Thoracic aorta (tissue), 2 donors: ENCODE measurements at places on chromosomes 7 and 10. TPM values are rescaled to one million over a fixed set of nuclear protein-coding genes. Genes with fewer than 3 reads are reported as not detected.

- no peaks in the 10 kb centered on the region for H3K27me3 ChIP-seq
- H3K4me1 ChIP-seq, result peaks cover 15% of the 10 kb centered on the region
- H3K27ac ChIP-seq, result no peak overlapping the region
- no peaks in the 10 kb centered on the region for H3K36me3 ChIP-seq
- no peak overlapping the region for H3K4me3 ChIP-seq
- no peak for DNase-seq
Observed at GRCh38 chr10:48459270-48460150, 145.4 kb downstream of the ARHGAP22 start.

DNA sequence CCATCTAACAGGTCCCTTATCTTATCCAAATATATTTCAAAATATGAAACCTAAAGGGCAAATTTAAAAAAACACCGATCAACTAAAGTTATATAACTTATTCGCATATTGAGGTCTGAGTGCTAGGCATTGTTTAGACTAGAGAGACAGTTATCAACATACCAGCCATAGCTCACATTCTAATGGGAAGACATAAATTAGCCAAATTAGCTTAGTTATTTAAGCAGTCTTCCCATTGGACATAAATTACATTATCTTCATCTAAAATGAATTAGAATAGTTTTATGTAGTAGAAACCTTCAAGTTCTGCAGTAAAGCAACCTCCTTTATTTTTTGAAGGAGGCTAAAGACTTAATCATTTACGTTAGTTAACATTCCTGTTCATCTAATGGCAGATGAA lies 17.4 kb downstream of the KIF5B start:
- DNase-seq, result no peak
- H3K36me3 ChIP-seq, result peaks cover 34% of the 10 kb centered on the region
- no peak overlapping the region for H3K4me3 ChIP-seq
- no peak overlapping the region for H3K27ac ChIP-seq
- no peaks in the 10 kb centered on the region for H3K27me3 ChIP-seq

- no peaks in the 10 kb centered on the region for H3K36me3 ChIP-seq
- H3K4me1 ChIP-seq, result no peaks in the 10 kb centered on the region
Observed at GRCh38 chr7:96344236-96344635, 22.3 kb upstream of the SLC25A13 start.

GRCh38 chr7:2604608-2605174 lies 27.1 kb upstream of the TTYH3 start:
- DNase-seq, result no peak
- H3K27ac ChIP-seq, result no peak overlapping the region
- H3K27me3 ChIP-seq, result no peaks in the 10 kb centered on the region
- no peaks in the 10 kb centered on the region for H3K36me3 ChIP-seq

DNA sequence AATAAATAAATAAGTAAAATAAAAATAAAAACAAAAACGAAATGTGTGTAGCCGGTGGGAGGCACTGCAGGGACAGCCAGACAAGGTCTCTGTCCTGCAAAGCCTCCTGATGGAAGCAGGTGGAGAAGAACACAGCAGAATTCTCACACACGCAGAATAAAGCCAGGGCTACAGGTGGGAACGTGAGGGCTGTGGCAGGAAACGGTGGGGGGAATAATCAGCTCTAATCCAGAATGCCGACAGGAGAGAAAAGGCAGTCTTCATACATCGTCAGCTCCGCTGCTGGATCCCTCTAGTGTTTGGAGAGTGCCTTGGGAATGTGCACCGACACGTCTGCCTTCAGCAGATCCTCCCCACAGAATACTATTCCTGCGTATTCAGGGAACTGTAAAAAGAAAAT lies 6.8 kb upstream of the SNX8 start:
- no peak overlapping the region for H3K4me3 ChIP-seq
- no peaks in the 10 kb centered on the region for H3K4me1 ChIP-seq
- H3K36me3 ChIP-seq, result no peaks in the 10 kb centered on the region

DNA sequence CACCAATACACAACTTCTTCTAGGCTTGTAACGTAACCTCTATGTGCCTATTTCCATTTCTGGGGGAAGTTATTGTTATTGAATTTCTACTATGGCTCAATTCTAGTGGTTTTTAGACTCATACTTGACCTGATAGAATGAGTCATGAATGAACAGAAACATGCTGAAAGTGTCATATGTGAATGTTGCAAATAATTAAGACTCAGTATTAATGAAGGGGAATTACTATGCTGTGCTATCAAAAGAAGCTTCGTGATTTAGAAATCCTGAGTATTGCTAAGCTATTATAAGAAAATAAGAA lies 135.1 kb upstream of the ZWINT start:
- no peaks in the 10 kb centered on the region for H3K27me3 ChIP-seq
- H3K4me1 ChIP-seq, result no peaks in the 10 kb centered on the region
- DNase-seq, result no peak
- H3K27ac ChIP-seq, result no peak overlapping the region
- no peaks in the 10 kb centered on the region for H3K36me3 ChIP-seq

IFIT2 gene
- 5.9 TPM for total RNA-seq

ADAM8 gene
- 14.0 TPM for total RNA-seq

COL13A1 gene
- total RNA-seq, result 23.1 TPM

- no peak overlapping the region for H3K27ac ChIP-seq
- no peak overlapping the region for H3K4me3 ChIP-seq
- peaks cover 31% of the 10 kb centered on the region for H3K36me3 ChIP-seq
- DNase-seq, result no peak
- no peaks in the 10 kb centered on the region for H3K4me1 ChIP-seq
- no peaks in the 10 kb centered on the region for H3K27me3 ChIP-seq
Observed at GRCh38 chr7:155710530-155710929, 66.1 kb downstream of the RBM33 start.

DNA sequence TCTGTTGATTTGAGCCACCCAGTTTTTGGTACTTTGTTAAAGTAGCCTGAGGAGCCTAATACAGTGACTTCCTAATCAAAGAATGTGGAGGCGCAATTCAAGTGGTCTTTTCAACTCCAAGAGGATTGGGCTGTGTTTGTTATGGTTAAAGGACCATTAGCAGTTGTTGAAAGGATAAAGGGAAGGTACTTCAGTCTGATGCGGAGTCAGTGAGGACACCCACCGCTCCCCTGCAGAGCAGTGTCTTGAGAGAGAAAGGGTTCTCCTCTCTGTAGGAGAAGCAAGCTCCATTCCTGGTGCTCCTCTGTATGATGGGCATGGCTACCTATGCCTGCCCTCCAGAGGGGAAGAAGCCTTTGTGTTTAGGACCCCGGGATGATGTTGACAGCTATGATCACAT lies 590.6 kb upstream of the C7orf33 start:
- H3K27ac ChIP-seq, result no peak overlapping the region
- DNase-seq, result no peak
- H3K27me3 ChIP-seq, result no peaks in the 10 kb centered on the region
- no peaks in the 10 kb centered on the region for H3K4me1 ChIP-seq
- no peaks in the 10 kb centered on the region for H3K36me3 ChIP-seq

- peaks cover 16% of the 10 kb centered on the region for H3K4me1 ChIP-seq
- no peak overlapping the region for H3K4me3 ChIP-seq
- no peak overlapping the region for H3K27ac ChIP-seq
- no peak for DNase-seq
- H3K27me3 ChIP-seq, result no peaks in the 10 kb centered on the region
Observed at GRCh38 chr7:151231080-151231479, 1.2 kb upstream of the CHPF2 start.

- DNase-seq, result no peak
- no peaks in the 10 kb centered on the region for H3K27me3 ChIP-seq
- peaks cover 60% of the 10 kb centered on the region for H3K4me1 ChIP-seq
- no peak overlapping the region for H3K4me3 ChIP-seq
- H3K36me3 ChIP-seq, result peaks cover 3% of the 10 kb centered on the region
Observed at GRCh38 chr10:123884351-123884906, 7.2 kb downstream of the CPXM2 start.

DNA sequence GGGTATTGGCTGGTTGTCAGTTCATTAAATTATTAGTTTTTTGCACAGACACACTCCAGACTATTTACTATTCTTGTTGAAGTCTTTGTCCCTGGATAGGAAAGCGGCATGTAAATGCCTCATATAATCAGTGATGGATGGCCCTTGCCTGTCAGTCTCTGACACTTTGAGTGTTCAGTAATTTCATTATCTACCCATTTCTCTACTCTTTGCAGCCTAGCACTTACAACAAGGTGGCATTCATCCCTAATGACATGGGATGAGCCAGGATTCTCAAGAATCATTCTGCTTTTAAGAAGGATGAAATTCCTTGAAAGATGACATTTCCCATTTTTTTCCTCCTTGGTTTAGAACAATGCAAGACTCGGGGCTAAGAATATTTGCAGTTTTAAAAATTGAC lies 155.7 kb downstream of the SORCS3 start:
- DNase-seq, result no peak
- H3K27me3 ChIP-seq, result no peaks in the 10 kb centered on the region
- no peak overlapping the region for H3K4me3 ChIP-seq
- no peak overlapping the region for H3K27ac ChIP-seq
- no peaks in the 10 kb centered on the region for H3K36me3 ChIP-seq
- H3K4me1 ChIP-seq, result no peaks in the 10 kb centered on the region

TRPV5 gene
- not detected for total RNA-seq

DNA sequence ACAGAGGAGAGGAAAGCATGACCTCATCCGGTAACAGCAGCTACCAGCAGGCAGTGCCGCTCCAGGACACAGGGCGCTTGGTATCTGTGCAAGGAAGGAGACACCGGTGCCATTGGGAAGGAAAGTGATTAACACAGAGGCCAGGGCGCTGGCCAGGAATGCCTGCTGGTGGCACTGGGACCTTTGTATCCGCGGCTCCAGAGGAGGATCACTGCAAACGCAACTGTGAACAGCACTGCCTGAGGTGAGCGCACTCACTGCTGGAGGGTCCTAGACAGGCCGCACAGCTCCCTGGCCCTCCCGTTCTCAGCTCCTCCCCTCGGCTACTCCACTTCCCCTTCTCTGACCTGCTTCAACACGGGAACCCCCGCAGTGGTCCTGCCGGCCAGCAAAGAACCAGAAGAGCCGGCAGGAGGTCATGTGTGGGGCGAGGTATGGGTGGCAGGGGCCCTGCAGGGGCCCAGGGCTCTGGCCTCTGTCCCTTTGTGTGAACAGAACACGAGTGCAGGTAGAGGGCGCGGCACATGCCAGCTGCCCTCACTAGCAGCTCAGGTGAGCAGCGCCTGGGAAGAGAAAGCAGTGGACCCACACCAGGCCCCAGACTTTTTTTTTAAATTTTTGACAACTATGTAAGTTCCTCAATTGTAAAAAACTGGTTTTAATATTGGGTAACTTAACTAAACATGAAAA lies 107.6 kb downstream of the VIPR2 start:
- peaks cover 7% of the 10 kb centered on the region for H3K4me1 ChIP-seq
- peaks cover 11% of the 10 kb centered on the region for H3K36me3 ChIP-seq
- H3K4me3 ChIP-seq, result no peak overlapping the region
- no peak overlapping the region for H3K27ac ChIP-seq

GRCh38 chr7:140685407-140686087 lies 11.0 kb upstream of the NDUFB2 start:
- no peak for DNase-seq
- H3K36me3 ChIP-seq, result peaks cover 22% of the 10 kb centered on the region
- H3K27ac ChIP-seq, result no peak overlapping the region

GRCh38 chr10:94645285-94645684 lies 38.2 kb upstream of the CYP2C18 start:
- H3K36me3 ChIP-seq, result no peaks in the 10 kb centered on the region
- no peaks in the 10 kb centered on the region for H3K27me3 ChIP-seq

SH2B2 gene
- total RNA-seq, result 30.2 TPM

- no peaks in the 10 kb centered on the region for H3K27me3 ChIP-seq
- no peaks in the 10 kb centered on the region for H3K4me1 ChIP-seq
- peak; percentile 19 for DNase-seq
- H3K27ac ChIP-seq, result no peak overlapping the region
- no peaks in the 10 kb centered on the region for H3K36me3 ChIP-seq
Observed at GRCh38 chr10:114541081-114541796, 116.8 kb downstream of the ABLIM1 start.

LLCFC1 gene
- not detected for total RNA-seq

- H3K27me3 ChIP-seq, result no peaks in the 10 kb centered on the region
- H3K27ac ChIP-seq, result peak overlapping the region; percentile 57
- H3K4me3 ChIP-seq, result no peak overlapping the region
Observed at GRCh38 chr10:128062331-128062880, 63.8 kb downstream of the MKI67 start.

DDC gene
- total RNA-seq, result 0.85 TPM

DNA sequence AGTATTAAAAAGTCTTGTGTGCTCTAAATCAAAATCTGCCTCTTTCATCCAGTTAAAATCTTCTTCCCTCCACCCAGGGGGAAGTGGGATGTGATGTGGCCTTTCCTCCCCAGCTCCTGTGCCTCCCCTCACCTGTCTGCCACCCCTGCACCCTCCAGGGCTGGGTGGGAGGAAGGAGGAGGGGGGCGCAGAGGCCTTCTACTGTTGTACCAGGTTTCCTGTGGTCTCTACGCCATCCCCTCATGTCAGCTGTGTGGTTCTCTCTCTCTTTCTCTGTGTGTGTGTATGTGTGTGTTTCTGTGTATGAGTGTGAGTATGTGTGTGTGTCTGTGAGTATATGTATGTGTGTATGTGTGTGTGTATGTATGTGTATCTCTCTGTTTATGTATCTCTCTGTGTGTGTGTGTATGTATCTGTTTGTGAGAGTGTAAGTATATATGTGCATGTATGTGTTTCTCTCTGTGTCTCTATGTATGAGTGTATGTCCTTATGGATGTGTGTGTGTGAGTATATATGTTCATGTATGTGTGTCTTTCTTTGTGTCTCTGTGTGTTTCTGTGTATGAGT lies 45.5 kb upstream of the C10orf71 start:
- DNase-seq, result no peak
- no peaks in the 10 kb centered on the region for H3K4me1 ChIP-seq
- H3K36me3 ChIP-seq, result no peaks in the 10 kb centered on the region
- no peak overlapping the region for H3K27ac ChIP-seq
- H3K27me3 ChIP-seq, result no peaks in the 10 kb centered on the region

- no peaks in the 10 kb centered on the region for H3K27me3 ChIP-seq
- no peaks in the 10 kb centered on the region for H3K36me3 ChIP-seq
- H3K4me3 ChIP-seq, result no peak overlapping the region
- no peak for DNase-seq
Observed at GRCh38 chr7:44276571-44277221, 48.7 kb downstream of the CAMK2B start.

DNA sequence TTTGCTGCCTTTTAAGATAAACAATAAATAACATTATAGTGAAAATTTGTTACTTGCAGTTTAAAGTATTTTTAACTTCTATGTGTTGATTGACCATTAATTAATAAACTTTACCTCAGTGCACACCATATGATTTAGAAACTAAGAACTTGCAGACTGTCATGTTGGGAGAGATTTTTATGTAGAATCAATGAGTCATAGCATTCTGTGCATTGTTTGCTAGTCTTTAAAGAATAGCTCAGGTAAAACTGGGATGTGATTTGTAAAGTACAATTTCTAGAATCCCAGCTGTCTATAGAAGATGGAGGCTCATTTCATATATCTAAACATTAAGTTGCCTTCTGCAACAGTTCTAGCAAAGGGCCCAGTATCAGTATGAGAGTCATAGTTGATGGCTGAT lies 199.6 kb upstream of the SEMA3A start:
- no peaks in the 10 kb centered on the region for H3K4me1 ChIP-seq
- no peaks in the 10 kb centered on the region for H3K36me3 ChIP-seq
- H3K27ac ChIP-seq, result no peak overlapping the region
- no peak for DNase-seq

CUEDC2 gene
- 40.8 TPM for total RNA-seq

- H3K4me1 ChIP-seq, result peaks cover 11% of the 10 kb centered on the region
- H3K27ac ChIP-seq, result no peak overlapping the region
- H3K27me3 ChIP-seq, result no peaks in the 10 kb centered on the region
Observed at GRCh38 chr7:127251465-127252376, 1.0 kb downstream of the GRM8 start.

- no peaks in the 10 kb centered on the region for H3K4me1 ChIP-seq
- H3K36me3 ChIP-seq, result peaks cover 5% of the 10 kb centered on the region
- H3K4me3 ChIP-seq, result no peak overlapping the region
- DNase-seq, result no peak
- H3K27ac ChIP-seq, result no peak overlapping the region
- H3K27me3 ChIP-seq, result no peaks in the 10 kb centered on the region
Observed at GRCh38 chr7:151777495-151777880, 99.4 kb downstream of the PRKAG2 start.
